ENCODE measurements at places on chromosomes 2 and 18.

DNA sequence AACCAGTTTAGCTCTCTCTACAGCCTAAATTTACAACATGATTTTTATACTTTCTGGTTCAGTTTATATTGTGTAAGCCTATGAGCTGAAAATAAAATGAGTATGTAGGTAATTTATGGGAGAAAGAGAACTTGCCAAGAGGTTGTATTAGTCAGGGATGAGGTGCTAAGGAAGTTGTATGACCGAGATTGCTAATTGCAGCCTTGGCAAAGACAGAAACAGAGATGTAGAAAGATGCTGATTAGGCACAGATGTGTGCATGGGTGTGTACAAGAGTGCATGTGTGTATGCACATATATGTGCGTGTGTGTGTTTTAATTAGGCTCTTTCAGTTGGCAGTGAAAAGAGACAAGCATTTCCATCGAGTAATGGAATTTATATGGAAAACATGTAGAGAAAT, 213.9 kb downstream of the FBXO15 start:
- DNase-seq: no peak

- no peak for DNase-seq
These were observed 126.4 kb downstream of the TMEM163 start for GRCh38 chr2:134592377-134592776.

GRCh38 chr2:137051778-137052398, 286.5 kb downstream of the THSD7B start:
- no peak for DNase-seq

DNA sequence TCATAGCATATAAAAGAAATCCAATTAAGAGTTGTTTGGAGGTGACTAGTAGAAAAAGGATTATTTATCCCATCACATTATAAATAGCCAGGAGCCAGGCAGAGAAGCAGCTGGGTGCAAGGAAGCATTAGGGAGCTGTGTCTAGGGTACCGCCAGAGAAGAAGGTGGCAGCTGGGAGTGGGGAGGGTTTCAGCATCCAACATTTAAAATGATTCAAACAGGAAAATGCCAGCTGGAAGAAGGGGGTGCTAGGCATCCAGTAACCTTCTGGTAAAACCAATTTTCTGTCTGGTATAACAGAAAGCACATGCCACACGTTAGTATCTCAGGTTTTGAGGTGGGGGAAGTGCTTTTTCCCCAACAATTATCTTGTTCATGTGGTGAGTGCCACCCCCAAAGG, 452.4 kb downstream of the ZEB2 start:
- no peak for DNase-seq

- DNase-seq: no peak
These were observed 1.1 kb downstream of the AFTPH start for GRCh38 chr2:64525317-64525613.

- DNase-seq: peak; percentile 64
These were observed 73.1 kb downstream of the ACKR3 start for GRCh38 chr2:236642584-236643291.

DNA sequence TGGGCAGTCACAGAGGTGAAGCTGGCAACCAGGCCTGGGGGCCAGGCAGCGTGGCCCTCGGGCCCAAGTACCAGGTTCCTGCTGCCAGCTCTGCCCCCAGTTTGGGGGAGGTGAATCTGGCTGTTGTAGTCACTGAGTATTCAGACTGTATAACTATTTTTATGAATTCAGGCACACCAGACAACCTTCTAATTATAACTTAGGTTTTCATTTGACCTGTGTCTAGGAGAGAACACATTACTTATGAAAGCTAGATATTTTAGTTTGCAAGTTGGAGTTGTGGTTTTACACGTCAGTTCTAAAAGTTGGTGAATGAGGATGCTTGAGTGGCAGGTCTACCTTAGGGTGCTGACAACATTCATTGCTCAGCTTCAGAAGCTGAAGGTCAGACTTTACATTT, 71.7 kb downstream of the LIMS1 start:
- DNase-seq: no peak

GRCh38 chr2:239902749-239903201, 122.4 kb downstream of the NDUFA10 start:
- peak; percentile 25 for DNase-seq
